ENCODE measurements at places on chromosomes 6 and 20. TPM values are rescaled to one million over a fixed set of nuclear protein-coding genes. Genes with fewer than 3 reads are reported as not detected.

Gene VWA7
- total RNA-seq = 1.5 TPM

Gene CDC5L
- total RNA-seq = 23.1 TPM

Gene HLA-DOA
- 1.4 TPM for total RNA-seq

Gene MOCS1
- total RNA-seq = 10.6 TPM

Gene LAMA5
- total RNA-seq = 44.6 TPM

Gene SPAG4
- 11.0 TPM for total RNA-seq

GRCh38 chr6:219641-220198, 72.6 kb upstream of the DUSP22 start:
- no peak overlapping the region for H3K4me3 ChIP-seq
- no peaks in the 10 kb centered on the region for H3K4me1 ChIP-seq
- H3K36me3 ChIP-seq = no peaks in the 10 kb centered on the region
- DNase-seq = peak; percentile 64
- no peaks in the 10 kb centered on the region for H3K27me3 ChIP-seq
- no peak overlapping the region for H3K27ac ChIP-seq

DNA sequence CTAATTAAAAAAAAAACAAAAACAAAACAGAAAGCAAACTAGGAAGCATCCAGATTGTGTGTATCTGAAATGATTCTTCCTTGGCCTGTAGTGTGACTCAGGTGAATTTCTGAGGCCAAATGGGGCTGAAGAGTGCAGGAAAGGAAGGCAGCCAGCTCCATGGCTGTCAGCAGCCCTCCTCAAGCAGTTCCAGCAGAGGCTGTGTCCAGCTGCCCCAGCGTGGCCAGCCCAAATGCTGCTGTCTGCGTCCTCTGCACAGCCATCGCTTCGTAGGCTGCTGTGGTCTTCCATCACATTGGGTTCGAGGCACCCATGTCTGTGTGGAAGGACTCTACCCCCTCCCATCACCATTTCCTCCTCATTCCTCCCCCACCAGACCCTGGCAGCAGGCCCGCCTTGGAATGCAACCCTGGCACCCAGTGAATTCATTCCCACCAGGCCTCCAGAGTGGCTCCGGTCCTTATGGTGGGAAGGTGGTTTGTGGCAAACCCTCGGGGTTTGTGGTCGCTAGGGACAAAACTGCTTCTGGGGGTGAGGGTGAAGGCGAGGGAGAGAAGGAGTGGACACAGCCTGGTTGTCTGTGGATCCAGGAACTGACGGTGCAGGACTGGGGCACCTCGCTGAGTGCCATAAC, 81.5 kb downstream of the MYLK4 start:
- H3K27ac ChIP-seq = no peak overlapping the region
- no peaks in the 10 kb centered on the region for H3K27me3 ChIP-seq
- no peaks in the 10 kb centered on the region for H3K36me3 ChIP-seq
- no peak overlapping the region for H3K4me3 ChIP-seq
- no peak for DNase-seq
- H3K4me1 ChIP-seq = no peaks in the 10 kb centered on the region

GRCh38 chr20:58753267-58753921, 60.8 kb downstream of the NPEPL1 start:
- H3K27ac ChIP-seq = no peak overlapping the region
- no peaks in the 10 kb centered on the region for H3K4me1 ChIP-seq

DNA sequence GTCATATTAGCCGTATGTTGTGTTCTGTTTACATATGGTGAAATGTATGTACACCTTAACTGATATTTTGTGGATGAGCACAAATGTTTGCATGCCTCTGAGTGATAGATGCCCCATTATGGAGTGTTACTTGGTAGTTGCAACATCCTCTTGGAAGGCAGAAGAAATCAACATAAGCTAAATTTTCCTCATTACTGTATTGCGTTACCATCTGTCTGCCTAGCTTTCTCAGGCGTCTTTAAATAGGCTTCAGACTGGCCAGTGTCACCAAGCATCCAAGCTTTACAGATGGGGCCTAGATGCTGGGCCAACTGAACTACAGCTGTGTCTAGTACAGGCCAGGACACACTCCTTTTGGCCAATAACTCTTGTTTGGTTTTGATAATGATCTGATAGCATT, 250.6 kb downstream of the SAMD5 start:
- H3K4me1 ChIP-seq = no peaks in the 10 kb centered on the region
- H3K27ac ChIP-seq = no peak overlapping the region
- no peaks in the 10 kb centered on the region for H3K36me3 ChIP-seq
- DNase-seq = no peak
- no peak overlapping the region for H3K4me3 ChIP-seq

- DNase-seq = no peak
- no peaks in the 10 kb centered on the region for H3K4me1 ChIP-seq
- H3K27ac ChIP-seq = no peak overlapping the region
- H3K36me3 ChIP-seq = no peaks in the 10 kb centered on the region
- H3K4me3 ChIP-seq = no peak overlapping the region
Observed at GRCh38 chr6:140560671-140561070, 1186.2 kb upstream of the CITED2 start.

DNA sequence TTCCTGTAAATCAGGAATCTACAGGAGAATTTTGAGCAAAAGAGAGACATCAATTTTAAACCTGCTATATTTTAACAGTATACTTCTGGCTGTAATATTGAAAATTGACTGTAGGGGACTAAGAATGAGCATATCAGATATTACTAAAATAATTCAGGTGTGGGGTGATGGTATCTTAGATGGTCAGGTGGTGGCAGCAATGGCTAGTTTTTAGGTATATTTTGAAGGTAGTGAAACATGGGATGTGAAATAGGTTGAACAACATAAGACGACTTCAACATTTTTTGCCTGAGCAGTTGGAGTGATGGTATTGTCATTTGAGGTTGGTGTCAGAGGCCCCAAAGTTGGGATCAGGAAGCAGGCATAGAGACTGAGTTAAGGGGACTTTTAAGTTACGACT, 32.1 kb downstream of the FAM83B start:
- DNase-seq = no peak
- peaks cover 4% of the 10 kb centered on the region for H3K4me1 ChIP-seq
- H3K4me3 ChIP-seq = no peak overlapping the region
- peak overlapping the region; percentile 49 for H3K27ac ChIP-seq

DNA sequence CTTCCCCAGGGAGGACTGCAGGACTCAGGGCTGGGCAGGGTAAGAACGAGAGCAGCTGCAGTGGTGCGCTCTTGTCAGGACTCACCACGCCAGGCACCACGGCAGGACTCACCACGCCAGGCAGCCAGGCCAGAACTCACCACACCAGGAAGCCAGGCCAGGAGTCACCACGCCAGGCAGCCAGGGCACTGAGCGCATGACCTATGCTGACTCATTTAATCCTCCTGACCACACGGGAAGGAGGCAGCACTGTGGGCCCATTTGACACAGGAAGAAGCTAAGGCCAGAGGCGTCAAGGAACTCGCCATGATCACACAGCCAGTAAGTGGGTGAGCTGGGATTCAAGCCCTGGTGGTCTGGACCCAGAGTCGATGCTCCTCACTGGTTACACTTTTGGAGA, 189.3 kb downstream of the PREX1 start:
- H3K27ac ChIP-seq = no peak overlapping the region
- no peak for DNase-seq
- H3K27me3 ChIP-seq = no peaks in the 10 kb centered on the region
- H3K36me3 ChIP-seq = no peaks in the 10 kb centered on the region

GRCh38 chr20:18637224-18637623, 49.4 kb downstream of the DTD1 start:
- no peaks in the 10 kb centered on the region for H3K27me3 ChIP-seq
- DNase-seq = no peak
- no peak overlapping the region for H3K4me3 ChIP-seq
- H3K27ac ChIP-seq = no peak overlapping the region
- peaks cover 20% of the 10 kb centered on the region for H3K4me1 ChIP-seq

DNA sequence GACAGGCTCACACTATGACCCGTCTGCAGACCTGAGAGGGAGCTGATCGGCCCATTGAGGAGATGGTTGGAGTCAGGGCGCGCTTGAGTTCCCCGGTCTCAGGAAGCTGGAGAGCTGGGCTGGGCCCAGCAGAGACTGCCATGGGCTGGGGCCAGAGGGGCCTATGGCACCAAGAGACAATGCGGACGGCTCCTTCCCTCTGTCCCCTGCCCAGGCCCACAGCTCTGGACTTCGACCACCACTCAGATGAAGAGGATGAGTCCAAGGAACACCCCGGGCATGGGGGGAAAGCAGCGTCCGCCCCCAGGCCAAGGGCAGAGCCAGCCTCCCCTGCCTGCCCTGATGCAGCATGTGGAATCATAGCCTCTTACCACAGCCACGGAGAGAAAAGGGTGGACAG, 40.2 kb upstream of the PHACTR3 start:
- no peak for DNase-seq
- no peak overlapping the region for H3K27ac ChIP-seq
- H3K36me3 ChIP-seq = no peaks in the 10 kb centered on the region
- no peak overlapping the region for H3K4me3 ChIP-seq
